Activated CD4-positive, alpha-beta T cell treated with anti-CD3 and anti-CD28 coated beads, Interleukin-10, Interleukin-2, amounts not matched to agents 100 ng/mL and 50 ng/mL, durations not matched to agents 16 hours and 8 hours (primary cell): ENCODE measurements at places on chromosomes 3 and 15.

DNA sequence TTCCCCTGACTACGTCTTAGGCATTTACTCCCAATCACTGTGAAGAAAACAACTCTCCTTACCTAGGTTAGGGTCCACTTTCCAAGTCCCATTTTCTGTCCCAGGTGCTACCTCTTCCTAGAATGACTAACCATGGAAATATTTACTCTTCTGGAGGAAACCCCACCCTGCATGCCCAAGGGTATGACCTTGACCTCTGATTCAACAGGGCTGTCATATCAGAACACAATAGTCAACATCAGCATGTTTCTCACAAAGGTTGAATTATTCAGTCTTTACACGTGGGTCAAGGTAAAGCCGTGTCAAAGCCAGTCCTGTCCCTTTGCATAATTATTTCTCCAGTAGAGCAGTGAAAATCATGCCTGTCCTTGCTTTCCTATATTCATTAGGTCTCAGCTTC, 4.3 kb upstream of the FRMD5 start:
- no peak for DNase-seq

DNA sequence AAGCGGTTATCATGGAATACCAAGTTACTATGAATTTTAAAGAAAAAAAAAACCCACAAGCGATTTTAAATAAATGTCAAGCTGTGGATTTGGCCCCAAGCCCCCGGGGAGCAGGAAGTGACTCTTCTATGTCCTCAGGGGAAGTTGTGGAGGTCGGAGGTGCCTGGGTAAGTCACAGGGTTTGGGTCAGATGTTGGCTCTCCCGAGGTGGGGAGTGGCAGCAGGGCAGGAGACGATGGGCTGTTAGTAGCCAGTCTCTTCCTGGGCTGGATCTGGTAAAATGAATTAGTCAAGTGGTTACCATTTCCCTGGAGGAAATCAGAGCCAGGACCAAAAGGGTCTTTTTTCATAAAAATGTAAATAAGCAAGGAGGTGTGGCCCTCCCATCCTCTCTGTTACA, 316.7 kb downstream of the TLE3 start:
- DNase-seq = no peak

GRCh38 chr15:99954361-99955180, 221.3 kb upstream of the LYSMD4 start:
- DNase-seq = no peak

- DNase-seq = no peak
Observed at GRCh38 chr3:13401149-13401548, 19.0 kb downstream of the NUP210 start.

DNA sequence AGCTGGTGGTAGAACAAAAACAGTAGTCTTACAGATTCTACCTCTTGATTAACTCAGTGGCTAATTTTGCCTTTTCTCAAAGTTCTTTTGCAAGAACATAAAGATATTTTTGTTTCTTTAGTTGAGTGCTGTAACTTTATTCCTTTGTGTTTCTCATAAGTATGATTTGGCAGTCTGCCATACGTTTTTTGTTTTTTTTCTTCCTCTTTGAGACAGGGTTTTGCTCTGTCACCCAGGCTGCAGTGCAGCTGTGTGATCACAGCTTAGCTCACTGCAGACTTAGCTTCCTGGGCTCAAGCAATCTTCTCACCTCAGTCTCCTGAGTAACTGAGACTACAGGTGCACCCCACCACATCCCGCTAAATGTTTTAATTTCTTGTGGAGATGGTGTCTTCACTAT, 22.4 kb downstream of the B3GNT5 start:
- no peak for DNase-seq

DNA sequence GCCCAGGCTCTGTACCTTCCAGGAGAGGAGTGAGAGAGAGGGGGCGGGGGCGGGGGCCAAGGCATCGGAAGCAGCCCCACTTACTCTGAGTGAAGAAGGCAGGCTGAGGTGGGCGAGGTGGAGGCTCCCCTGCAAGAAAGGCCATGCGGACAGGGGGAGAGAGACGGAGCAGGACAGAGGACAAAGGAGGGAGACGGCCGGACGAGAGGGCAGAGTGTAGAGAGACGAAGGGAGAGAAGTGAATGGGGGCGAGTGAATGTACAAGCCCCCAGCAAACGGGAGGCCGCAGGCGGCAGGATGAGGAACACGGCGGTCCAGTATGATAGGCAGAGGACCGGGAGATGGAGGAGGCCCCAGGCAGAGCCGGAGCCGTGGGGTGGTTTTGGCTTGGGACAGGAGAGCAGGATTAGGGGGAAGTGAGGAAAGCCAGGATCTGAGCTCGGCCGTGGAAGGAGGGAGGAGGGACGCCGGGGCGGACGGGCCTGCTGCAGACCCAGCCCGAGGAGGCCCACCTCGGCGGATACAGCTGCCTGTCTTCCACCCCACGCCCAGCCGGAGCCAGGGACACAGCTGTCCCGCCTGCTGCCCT, 38.8 kb downstream of the TNK2 start:
- no peak for DNase-seq

DNA sequence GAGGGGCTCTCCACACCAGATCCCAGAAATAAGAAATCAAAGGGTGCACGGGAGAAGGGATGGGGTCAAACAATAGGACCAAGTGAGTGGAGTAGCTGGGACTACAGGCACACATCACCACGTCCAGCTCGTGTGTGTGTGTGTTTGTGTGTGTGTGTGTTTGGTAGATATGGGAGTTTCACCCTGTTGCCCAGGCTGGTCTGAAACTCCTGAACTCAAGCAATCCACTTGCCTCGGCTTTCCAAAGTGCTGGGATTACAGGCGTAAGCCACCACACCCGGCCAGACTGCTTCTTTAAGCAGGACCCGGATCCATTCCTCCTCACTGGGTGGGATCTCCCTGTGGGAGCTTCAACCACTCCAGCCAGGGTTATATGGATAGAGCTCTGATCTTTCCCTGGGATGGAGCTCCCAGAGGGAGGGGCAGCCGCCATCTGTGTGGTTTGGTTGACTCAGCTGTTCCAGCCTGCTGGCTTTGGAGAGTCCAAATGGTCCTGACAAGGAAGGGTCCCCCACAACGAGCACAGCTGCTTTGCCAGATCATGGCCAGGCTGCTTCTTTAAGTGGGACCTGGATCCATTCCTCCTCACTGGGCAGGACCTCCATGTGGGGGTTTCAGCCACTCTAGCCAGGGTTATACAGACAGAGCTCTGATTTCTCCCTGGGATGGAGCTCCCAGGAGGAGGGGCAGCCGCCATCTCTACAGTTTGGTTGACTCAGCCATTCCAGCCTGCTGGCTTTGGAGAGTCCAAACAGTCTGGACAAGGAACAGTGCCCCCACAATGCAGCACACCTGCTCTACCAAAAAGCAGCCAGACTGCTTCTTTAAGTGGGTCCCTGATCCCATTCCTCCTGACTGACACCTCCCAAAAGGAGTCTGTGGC, 9.1 kb upstream of the AVEN start:
- DNase-seq = no peak

- DNase-seq = no peak
Observed at GRCh38 chr3:131050001-131050400, 23.3 kb downstream of the NEK11 start.

GRCh38 chr3:61537366-61537765, 24.0 kb upstream of the PTPRG start:
- DNase-seq = no peak

DNA sequence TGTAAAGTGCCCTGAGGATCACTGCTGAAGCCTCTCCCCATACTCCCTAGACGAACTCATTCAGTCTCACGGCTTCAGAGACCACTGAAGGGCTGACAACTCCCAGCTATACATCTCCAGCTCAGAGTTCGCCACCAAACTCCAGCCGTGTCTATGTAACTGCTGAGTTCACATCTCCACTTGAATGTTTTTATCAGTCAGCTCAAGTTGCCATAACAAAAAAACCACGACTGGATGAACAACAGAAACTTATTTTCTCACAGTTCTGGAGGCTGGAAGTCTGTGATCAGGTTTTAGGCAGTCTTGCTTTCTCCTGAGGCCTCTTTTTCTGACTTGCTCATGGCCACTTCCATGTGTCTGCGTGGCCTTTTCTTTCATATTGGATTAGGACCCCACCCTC, 223.0 kb upstream of the LRRFIP2 start:
- DNase-seq = no peak

GRCh38 chr15:50065279-50065678, 53.8 kb downstream of the ATP8B4 start:
- DNase-seq = peak; percentile 63

DNA sequence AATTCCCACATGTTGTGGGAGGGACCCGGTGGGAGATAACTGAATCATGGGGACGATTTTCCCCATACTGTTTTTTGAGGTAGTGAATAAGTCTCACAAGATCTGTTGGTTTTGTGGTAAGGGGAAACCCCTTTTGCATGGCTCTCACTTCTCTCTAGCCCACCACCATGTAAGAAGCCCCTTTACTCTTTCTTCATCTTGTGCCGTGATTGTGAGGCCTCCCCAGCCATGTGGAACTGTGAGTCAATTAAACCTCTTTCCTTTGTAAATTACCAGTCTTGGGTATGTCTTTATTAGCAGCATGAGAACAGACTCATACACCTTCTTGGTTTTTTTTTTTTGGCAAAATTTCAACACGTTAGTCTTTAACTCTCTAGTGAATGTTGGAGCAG, 18.1 kb downstream of the ARL8B start:
- no peak for DNase-seq

GRCh38 chr3:126918355-126918821, 64.5 kb upstream of the PLXNA1 start:
- DNase-seq = no peak

DNA sequence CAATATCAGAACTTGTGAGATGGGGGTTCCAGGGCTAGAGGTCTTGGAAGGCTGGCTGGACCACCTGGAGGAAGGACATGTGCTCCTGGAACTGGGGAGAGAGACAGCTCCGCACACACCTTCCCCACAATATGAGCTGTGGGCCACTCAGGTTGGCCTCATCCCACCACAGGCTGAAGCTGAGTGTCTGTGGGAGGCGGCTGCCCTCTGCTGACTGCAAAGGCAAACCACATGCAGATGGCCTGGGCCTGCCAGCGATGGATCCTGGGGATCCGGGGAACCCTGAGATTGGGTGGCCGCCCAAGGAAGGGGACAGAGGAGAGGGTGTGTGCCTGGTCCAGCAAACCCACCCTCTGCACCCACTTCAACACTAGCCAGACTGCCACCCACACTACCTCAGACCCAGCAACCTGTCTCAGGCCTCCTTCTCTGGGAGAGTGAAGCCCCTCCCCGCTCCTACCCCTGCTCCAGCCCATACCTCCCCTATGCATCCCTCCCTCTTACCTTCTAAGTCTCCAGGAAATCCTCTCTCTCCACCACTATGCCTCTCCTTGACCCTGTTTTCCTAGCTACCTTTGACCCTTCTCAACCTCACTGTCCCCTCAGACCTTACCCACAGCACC, 44.8 kb downstream of the CYP11A1 start:
- peak; percentile 68 for DNase-seq

GRCh38 chr3:53938645-53939044, 47.0 kb upstream of the SELENOK start:
- DNase-seq = peak; percentile 47

DNA sequence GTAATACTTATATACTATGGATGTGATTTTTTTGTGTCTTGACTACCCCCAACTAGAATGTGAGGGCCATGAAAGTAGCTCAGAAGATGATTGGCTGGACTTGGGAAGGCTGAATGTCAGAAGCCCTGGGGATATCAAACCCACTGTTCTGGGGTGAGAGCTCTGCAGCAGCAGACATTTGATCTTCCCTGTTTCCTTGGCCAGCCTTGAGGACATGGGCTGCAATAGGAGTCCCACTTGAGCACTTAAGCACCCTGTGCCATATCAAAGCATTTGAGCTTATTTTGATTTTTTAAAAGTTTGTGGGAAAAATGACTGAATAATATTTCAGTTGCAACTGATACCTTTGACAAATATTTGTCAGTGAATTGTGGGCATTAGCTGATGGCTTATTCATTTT, 21.7 kb downstream of the GTF2E1 start:
- no peak for DNase-seq

GRCh38 chr15:96037584-96037983, 292.9 kb upstream of the NR2F2 start:
- DNase-seq = peak; percentile 28

DNA sequence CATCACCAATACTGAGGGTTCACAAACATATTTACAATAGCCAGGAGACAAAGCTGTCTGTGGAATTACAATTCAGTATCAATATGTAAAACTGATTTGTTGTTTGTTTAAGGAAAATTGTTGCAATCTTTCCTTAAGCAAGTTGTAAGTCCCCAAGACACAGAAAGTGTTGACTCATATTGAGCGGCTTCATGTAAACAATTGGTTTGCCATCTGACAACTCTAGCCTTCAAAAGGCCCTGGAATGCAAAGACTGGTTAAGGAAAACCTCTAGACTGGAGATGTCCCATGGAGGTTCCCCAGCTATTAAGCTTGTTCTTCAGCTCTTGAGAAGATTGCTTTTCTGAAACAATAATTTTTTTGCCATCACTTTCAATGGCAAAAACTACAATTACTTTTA, 283.7 kb upstream of the PROK2 start:
- DNase-seq = no peak

- DNase-seq = no peak
Observed at GRCh38 chr3:175434561-175434960, 575.4 kb downstream of the NAALADL2 start.

DNA sequence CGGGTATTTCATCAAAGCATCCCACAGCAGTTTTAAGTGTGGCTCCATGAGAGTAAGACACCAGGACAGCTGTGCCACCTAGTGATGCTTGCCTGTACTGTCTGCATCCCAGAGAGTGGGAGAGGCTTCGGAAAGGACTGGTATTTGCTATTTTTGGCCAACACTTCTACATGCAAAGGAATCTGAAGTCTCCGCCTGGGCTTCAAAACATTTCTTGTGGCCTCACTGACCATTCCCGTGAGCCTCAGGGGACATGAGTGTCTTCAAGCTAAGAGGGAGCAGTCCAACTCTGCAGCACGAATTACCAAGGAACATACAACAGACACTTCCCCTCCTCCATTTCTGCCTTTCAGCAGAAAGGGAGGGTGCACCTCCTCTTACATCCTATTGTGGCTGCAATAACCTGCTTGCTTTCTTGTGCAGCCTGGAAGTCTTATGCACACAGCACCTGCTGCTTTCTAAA, 177.5 kb downstream of the RORA start:
- no peak for DNase-seq
